Esophagus squamous epithelium (tissue), 5 donors: ENCODE measurements at places on chromosomes 6 and 20.

DNA sequence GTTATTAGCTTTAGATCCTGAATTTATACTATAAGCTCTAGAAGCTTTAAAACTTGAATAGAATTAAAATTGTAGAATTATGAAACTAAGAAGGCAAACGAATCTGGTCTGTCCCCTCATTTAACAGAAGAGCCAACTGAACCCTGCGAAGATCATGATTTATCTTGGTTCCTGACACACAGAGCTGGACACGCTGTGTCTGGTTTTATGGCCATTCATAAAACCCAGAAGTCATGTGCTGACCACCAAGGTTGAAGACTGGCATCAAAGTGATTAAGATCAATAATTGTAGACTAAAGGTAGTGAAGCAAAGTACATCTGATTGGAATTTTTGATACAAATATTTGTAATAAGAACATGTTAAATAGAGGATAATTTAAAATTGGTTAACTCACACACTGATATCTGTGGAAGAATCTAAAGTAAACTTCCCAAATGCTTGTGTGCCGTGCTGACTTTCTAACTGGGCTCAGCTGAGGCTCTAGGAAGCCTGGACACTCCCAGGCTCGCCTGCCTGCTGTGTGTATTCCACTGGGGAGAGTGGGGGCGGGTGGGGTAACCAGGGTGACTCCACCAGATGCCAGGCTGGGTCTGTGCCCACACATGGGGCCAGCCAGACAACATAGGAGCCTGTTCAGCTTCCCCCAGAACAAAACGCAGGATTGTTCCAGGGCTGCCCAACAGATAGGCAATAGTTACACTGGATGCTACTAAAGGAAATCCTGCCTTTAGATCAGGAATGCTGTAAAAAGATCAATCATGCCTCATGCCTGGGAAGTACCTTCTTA, 42.1 kb upstream of the SLC22A3 start:
- peaks cover 6% of the 10 kb centered on the region for H3K4me1 ChIP-seq
- no peak for DNase-seq
- no peak overlapping the region for H3K4me3 ChIP-seq
- H3K27ac ChIP-seq: no peak overlapping the region

DNA sequence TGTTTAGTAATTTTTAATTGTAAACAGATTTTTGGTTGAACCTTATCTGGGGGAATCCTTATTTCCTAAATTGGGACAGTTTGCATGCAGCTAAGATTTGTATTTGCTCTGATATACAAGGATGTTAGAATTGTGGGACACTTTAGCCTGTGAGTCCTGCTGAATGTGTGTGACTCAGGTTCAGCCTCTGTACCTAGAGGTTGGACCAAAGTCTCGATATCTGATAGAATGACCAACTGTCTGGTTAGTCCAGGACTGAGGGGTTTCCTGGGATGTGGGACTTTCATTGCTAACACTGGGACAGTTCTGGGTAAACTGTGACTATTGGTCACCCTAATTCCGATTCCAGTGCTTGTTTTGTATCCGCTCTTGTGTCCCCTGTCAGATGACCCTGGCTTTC, 20.2 kb upstream of the TULP4 start:
- no peaks in the 10 kb centered on the region for H3K4me1 ChIP-seq
- H3K4me3 ChIP-seq: no peak overlapping the region
- DNase-seq: no peak
- H3K27ac ChIP-seq: no peak overlapping the region
- no peaks in the 10 kb centered on the region for H3K36me3 ChIP-seq

- no peaks in the 10 kb centered on the region for H3K4me1 ChIP-seq
- no peak for DNase-seq
- H3K27ac ChIP-seq: no peak overlapping the region
- H3K27me3 ChIP-seq: no peaks in the 10 kb centered on the region
- H3K4me3 ChIP-seq: no peak overlapping the region
Measured at GRCh38 chr6:97214671-97215070, 68.3 kb downstream of the MMS22L start.

- no peak overlapping the region for H3K27ac ChIP-seq
- no peaks in the 10 kb centered on the region for H3K36me3 ChIP-seq
- no peak for DNase-seq
- no peaks in the 10 kb centered on the region for H3K4me1 ChIP-seq
Measured at GRCh38 chr6:169406804-169407203, 153.2 kb upstream of the THBS2 start.

DNA sequence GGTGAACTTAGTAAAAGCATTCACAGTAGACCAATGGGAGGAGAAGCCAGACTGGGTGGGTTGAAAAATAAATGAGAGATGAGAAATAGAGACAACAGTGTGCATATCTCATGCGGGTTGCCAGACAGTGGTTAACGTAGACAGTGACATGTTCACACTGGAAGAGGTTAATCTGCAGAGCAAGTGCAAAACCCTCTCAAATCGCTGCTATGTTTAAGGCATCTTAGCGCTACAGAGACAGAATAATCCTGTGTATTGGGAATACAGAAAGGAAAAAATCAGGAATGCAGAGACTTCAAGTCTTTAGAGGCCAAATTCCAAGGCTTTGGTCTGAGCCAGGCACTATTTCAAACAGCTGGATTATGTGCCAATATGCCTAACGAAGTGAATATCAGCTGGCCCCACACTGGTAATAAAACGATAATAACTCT, 107.1 kb downstream of the TSHZ2 start:
- peaks cover 4% of the 10 kb centered on the region for H3K4me1 ChIP-seq
- no peaks in the 10 kb centered on the region for H3K27me3 ChIP-seq
- no peaks in the 10 kb centered on the region for H3K36me3 ChIP-seq
- no peak overlapping the region for H3K27ac ChIP-seq
- H3K4me3 ChIP-seq: no peak overlapping the region
- no peak for DNase-seq

GRCh38 chr6:25013246-25013645, 77.5 kb upstream of the RIPOR2 start:
- no peak for DNase-seq
- no peak overlapping the region for H3K4me3 ChIP-seq
- no peak overlapping the region for H3K27ac ChIP-seq
- H3K4me1 ChIP-seq: peaks cover 9% of the 10 kb centered on the region
- H3K27me3 ChIP-seq: no peaks in the 10 kb centered on the region

DNA sequence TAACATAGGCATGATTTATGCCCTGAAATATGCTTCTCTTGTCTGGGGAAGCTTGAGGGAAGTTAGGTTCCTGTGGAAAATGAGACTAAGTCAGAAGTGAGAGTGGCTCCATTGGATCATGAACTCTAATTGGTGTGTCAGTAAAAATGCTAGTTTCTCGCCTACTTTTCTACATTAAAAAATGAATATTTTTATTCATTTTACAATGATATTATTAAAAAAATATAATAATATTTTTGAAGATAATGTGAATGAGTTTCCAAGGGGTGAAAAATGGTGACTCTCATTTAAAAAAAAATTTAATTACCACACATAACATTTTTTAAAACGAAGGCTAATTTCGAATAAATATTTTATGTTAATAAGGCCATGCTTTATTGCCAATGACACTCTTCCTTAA, 84.2 kb downstream of the HIVEP1 start:
- DNase-seq: no peak
- H3K36me3 ChIP-seq: no peaks in the 10 kb centered on the region
- H3K27ac ChIP-seq: no peak overlapping the region
- no peaks in the 10 kb centered on the region for H3K27me3 ChIP-seq
- H3K4me3 ChIP-seq: no peak overlapping the region

- no peak overlapping the region for H3K27ac ChIP-seq
- no peak for DNase-seq
- no peaks in the 10 kb centered on the region for H3K27me3 ChIP-seq
- no peaks in the 10 kb centered on the region for H3K36me3 ChIP-seq
Measured at GRCh38 chr6:27531772-27532459, 59.0 kb upstream of the ZNF184 start.

DNA sequence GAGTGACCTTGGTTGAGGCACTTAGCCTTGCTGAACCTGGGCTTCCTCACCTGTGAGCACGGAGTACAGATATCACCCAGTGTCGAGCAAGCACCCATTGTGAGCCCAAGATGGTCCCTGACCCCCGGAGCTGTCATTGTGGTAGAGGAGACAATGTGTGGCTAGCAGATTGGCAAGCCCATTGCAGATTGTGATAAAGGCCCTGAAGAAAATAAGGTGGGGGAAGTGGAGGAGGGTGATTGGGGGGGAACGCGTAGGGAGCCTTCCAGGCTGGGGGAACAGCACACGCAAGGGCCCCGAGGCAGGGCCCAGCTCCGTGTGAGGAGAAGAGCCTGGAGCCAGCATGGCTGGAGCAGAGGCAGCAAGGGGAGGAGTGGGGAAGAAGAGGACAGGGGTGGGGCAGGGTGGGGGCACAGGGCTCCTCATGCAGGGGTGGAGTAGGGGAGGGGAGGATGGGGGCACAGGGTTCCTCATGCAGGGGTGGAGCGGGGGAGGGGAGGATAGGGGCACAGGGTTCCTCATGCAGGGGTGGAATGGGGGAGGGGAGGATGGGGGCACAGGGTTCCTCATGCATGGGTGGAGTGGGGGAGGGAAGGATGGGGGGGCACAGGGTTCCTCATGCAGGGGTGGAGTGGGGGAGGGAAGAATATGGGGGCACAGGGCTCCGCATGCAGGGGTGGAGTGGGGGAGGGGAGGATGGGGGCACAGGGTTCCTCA, 7.0 kb downstream of the CEBPB start:
- peaks cover 16% of the 10 kb centered on the region for H3K4me1 ChIP-seq
- DNase-seq: no peak
- no peaks in the 10 kb centered on the region for H3K36me3 ChIP-seq
- H3K4me3 ChIP-seq: no peak overlapping the region
- H3K27me3 ChIP-seq: no peaks in the 10 kb centered on the region
